ENCODE measurements at places on chromosomes 5 and 9.

GRCh38 chr5:98722188-98722587 lies 51.3 kb upstream of the RGMB start:
- DNase-seq, result no peak

DNA sequence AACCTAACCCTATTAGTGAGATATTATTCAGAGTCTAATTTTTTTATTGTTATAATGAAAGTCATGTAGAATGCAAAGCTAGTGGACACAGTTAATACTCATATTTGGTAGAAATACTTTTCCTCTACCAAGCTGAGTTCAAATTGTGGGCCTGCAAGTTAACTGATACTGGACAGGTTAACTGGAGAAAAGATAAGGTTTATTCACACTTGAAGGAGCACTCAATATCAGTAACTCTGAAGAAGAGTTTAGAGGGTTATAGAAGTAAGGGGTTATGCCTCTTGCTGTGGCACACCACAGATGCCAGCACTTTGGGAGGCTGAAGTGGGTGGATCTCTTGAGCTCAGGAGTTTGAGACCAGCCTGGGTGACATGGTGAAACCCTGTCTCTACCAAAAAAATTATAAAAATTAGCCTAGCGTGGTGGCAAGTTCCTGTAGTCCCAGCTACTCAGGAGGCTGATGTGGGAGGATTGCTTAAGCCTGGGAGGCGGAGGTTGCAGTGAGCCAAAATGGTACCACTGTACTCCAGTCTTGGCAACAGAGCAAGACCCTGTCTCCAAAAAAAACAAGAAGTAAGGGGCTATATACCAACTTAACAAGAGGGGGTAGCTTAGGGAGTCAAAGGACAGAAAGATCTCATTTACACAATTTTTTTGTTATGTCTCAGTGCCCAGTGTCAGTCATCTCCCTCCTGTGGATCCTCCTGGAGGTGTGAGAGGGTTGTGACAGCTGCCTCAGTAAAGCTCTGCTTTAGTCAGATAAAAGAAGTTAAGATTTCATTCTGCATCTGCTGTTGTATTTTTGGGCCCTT lies 121.2 kb upstream of the GRHPR start:
- no peak for DNase-seq

- DNase-seq, result peak; percentile 87
Measured at GRCh38 chr5:134874831-134875655, 872 bp downstream of the TXNDC15 start.

- no peak for DNase-seq
Measured at GRCh38 chr5:89097103-89097502, 214.1 kb upstream of the MEF2C start.

DNA sequence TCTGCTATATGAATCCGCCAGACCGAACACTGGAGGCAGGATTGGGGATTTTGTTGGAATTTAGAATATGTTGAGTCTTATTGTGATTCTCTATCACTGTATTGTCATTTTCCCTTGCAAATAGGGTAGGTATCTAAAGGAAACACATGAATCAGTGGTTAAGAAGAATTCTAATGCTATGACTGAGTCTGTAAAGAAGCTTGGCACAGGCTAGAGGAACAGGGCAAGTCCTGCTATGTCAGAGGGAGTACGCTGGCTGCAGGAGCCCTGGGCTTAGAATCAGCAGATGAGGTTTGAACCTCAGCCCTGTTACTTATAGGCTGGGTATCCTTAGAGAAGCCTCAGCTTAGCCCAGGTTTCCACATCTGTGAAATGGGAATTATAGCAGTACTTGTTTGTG lies 198.1 kb downstream of the NR3C1 start:
- DNase-seq, result peak; percentile 97

DNA sequence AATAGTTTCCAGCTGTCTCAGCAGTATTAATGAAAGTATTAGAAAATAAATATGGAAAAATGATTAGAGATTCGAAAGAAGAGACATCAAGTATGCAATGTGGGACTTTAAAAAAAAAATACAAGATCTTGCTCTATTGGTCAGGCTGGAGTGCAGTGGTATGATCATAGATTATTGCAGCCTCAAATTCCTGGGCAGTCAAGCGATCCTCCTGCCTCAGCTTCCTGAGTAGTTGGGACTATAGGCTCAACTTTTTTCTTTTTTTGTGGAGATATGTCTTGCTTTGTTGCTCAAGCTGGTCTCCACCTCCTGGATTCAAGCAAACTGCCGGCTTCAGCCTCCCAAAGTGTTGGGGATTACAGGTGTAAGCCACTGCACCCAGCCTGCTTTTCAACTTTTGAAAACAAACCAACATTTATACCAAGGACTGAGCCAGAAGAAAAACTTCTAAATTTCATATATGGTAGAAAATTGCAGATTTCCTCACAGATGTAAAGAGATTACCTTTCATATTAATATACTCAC lies 323.1 kb downstream of the ADGRV1 start:
- DNase-seq, result no peak

- no peak for DNase-seq
Measured at GRCh38 chr5:73485715-73486114, 12.5 kb upstream of the BTF3 start.
